Kidney epithelial cell (primary cell): ENCODE measurements at places on chromosomes 3 and 15.

DNA sequence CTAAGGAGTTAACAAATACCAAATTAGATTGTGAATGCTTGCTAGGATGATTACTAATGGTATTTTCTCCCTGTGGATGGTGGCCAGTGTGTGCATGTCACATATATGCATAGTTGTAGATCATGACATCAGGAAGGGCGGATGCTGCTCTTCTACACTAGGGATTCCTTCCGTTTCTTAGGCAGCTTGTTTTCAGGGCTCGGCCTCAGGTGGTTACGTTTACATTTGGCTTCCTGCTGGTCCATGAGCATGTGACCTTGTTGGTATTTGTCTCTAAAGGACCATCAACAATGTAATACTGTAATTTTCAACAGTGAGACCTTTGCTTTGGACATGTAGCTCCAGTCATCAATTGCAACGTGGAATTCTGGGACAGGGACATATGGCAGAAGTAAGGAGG lies 221.4 kb downstream of the NR1D2 start:
- DNase-seq: no peak

- no peak for DNase-seq
Observed at GRCh38 chr3:49377483-49377882, 19.3 kb upstream of the GPX1 start.

DNA sequence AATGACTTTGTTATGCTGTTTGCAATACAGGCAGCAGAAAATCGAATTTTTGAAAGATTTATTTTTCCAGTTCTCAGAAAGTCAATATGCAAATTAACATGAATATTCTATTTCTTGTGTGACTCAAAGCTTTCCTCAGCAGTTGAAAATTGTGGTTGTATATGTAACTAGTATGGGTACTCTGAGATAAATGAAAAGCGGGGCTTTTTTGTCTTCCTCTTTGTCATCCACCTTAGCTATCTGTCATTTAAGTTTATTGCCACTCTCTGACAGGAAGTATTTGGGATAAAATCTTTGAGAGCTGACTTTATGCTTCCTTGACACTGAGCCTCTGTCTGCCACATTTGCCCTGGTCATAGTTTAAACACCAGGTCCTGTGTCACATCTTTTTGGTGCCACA lies 91.5 kb downstream of the ATG7 start:
- no peak for DNase-seq

GRCh38 chr3:148435534-148435933 lies 262.2 kb upstream of the AGTR1 start:
- DNase-seq: no peak

DNA sequence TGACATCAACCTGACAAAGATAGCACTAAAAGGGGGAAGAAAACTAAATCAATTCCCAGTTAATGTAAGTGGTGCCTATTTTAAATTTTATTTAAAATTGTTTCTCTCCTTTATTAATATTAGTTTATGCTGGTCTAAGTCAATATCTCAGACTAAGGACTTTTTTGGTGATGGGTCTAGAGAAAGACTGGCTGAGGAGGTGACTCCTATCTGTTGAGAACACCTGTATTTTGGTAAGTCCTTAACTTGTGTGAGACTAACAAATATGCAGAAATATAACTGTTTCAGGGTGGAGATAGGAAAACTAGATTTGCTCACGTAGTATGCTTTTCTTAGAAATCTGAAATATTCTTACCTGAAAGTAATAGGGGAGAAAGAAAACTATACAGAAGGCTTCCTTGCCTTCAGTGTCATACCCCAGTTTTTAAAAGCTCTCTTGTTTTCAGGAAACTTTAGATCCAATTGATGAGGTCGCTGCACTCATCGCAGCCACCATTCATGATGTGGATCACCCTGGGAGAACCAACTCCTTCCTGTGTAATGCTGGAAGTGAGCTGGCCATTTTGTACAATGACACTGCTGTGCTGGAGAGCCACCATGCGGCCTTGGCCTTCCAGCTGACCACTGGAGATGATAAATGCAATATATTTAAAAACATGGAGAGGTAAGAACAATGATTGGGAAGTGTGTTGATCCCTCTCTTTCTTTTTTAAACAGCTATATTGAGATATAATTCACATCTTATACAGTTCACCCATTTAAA lies 138.9 kb downstream of the PDE8A start:
- DNase-seq: no peak

DNA sequence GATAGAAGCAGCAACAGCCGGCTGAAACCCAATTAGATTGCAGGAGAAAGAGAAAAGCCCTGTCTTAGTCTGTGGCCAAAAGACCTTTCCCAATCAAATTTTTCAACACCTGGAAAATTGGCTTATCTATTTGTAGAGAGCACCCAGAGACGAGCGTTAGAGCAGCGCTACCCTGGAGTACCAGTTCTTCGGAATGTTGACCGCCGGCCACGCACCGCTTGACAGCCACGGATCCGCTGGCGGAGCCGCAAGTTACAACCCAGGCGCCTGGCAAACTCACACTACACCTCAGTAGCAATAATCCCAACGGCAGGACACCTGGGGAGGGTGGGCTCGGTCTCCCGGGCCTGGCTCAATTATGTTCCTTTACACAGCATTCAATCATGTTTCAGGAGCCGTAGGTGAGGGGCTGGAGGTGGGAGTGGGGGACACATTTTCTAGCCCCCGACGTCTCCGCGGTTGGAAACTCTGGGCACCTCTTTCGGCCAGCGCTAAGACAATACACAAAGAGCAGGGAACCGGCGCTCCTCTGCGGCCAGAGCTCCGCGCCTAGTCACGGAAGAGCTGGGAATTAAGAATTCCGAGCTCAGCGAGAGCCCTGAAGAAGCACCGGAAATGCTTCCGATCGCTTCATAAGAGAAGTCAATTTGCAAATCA lies 1.2 kb downstream of the MB21D2 start:
- no peak for DNase-seq

DNA sequence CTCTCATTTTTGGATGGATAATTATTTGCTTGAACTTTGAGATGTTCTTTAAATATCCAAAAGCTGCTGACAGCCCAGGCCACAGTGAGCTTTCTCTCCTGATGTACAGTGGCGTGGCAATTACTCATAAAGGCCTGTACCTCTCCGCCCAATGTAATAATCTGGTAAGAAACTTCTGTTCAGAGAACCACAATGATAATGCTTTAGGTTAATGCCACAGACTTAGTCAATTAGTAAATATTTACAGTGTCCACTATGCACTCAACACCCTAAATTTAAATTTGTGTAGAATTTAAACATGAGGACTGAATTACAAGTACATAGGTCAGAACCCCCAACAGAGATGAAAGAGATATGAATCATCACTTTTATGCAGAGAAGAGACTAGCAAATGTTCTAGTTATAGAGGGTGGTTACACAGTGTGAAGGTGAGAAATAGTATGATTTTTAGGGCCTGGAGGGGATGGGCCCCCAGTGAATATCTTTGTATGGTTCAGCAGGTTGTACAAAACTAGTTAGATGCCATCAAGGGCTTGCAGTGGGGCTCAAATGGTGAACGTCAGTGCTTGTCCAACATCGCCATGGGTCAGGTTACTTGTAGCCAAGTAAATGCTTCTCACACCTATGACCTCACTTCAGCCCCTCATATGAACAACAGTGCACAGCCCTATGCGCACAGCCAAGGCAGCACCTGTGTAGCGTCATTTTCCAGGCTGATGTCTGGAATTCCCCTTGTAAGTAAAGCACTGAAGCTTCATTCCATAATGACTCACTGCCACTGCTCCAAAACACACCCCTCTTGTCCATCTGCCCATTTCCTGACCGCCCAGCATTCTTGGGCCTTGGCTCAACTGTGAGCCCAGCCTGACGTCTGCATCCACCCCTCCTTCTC lies 13.3 kb downstream of the ABHD2 start:
- DNase-seq: peak; percentile 100

DNA sequence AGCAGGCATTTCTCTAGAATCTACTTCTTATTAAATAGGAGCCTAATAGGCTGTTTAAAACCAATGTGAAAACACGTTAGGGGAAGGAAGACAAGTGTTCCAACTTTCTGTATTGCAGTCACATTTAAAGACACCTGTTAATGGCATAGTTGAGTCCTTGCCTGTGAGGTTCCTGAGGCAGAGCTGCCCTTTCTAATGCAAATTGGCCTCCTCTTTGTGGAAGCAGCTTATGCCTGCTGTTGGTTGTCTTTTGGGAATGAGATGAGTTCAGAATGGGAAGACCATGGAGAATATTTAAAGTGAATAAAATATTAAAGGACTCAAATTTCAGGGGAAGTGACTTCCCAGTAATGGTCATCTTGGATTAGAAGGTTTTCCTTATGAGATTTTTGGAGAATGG lies 51.2 kb downstream of the NEK11 start:
- no peak for DNase-seq

GRCh38 chr3:16893618-16894200 lies 9.0 kb downstream of the PLCL2 start:
- DNase-seq: no peak

DNA sequence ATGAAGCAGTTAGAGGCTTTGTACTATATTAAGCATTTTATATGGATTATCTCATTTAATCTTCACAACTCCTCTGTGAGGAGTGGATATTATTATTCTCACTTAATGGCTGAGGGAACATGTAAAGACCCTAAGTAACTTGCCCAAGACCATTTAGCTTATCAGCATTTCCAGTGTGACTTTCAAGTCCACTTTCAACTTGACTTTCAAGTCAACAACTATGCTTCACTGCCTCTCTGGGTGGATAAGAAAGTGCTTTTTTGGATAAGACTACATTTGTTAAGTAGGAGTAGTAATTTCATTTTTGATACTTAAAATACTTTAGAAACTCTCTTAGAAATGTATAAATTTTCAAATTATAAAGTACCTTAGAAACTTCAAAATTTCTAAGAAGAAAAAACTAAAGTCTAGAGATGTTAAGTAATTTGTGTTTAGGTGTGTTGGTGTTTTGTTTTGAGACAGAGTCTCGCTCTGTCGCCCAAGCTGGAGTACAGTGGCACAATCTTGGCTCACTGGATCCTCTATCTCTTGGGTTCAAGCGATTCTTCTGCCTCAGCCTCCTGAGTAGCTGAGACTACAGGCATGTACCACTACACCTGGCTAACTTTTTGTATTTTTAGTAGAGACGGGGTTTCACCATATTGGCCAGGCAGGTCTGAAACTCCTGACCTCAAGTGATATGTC lies 71.8 kb downstream of the MINDY2 start:
- no peak for DNase-seq

DNA sequence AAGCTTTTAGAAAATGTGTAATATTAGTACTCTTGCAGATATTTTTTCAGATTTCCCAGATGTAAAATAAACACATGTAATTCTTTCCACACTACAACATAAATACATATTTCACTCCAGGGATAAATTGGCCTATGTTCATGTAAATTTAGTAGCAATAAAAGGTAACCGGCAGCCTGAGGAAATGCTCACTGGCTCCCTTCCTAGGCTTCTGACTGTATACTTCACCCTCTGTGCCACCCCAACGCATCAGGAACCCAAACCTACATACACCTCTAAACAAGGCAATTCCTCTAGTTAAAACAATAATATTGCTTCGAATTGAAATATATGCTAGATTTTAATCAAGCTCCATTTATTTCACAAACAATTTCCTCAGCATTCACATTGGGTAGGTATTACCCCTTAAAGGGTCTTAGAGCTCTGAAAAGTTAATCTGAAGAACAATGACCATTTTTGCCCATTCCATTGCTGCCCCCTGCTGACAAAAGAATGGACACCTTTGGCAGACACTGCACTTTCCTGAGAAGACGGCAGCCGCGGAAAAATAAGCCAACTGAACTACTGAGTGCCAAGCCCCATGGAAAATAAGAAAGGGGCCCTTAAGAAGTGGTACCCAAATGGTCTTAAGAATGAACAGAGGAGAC lies 212.5 kb downstream of the OSBPL10 start:
- DNase-seq: no peak

DNA sequence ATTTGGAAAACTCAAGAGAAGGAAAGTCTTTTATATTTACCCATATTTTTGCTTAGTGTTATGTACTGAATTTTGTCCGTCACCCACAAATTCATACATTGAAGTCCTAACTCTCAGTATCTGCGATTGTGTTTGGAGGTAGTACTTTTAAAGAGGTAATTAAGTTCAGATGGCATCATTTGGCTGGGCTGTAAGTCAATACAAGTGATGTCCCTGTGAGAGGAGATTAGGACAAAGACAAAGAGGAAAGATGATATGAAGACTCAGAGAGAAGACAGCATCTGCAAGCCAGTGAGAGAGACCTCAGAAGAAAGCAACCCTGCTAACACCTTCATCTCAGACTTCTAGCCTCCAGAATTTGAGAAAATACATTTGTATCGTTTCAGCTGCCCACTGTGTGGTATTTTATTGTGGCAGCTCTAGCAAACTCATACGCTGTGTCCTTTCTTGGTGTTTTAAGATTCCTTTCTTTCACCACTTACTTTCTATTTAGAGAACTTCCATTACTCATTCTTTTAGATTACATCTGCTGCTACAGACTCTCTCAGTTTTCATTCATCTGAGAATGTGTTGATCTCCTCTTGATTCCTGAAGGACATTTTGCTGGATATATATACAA lies 17.0 kb downstream of the LRCH3 start:
- DNase-seq: no peak

GRCh38 chr3:144119633-144120032 lies 148.0 kb downstream of the DIPK2A start:
- DNase-seq: no peak

GRCh38 chr3:112774293-112774926 lies 72.3 kb downstream of the CD200R1L start:
- no peak for DNase-seq

DNA sequence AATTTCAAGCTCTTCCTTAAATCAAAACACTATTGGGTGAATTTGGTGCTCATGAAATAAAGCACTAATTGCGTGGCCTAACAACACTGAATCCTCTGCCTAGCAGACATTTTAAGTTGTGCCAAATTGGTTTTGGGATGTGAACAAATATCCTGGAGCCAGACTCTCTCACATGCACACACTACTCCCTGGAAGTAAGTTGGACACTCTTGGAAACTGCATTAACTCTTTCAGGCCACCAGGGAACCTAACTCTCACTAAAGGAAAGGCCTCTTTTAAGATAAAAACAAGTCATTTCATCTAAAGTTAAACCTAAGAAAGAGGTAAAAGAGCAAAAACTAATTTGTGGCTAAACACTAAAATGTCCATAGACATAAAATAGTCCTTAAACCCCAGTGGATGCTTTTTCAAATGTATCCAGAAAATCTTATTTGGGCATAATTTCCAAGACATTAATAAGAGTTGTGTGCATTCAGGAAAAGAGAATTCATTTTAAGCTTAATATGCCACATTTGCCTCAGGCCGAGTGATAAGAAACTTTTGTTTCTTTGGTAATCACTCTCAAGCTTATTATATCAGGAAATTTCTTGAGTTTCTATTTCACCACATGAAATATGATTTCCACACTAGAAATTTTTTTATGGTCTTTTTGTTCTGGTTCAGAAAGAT lies 61.8 kb downstream of the ZBTB20 start:
- DNase-seq: no peak

DNA sequence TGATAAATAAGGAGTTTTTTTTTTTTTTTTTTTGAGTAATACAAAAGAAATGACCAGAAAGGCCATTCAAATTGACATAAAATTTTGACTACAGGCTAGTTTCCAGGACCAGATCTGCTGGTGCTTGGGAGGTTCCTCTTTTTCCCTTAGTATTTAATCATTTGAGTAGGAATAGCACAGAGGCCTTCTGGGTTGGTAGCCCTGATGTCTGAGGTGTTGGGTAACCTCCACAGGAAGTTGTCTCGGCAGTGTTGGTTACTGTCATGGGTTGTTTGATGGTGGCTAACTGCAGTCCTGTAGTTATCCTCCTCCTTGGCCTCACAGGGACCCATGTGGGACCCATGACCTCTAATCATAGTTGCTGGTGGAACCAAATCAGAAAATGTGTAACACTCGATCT lies 91.1 kb downstream of the USP13 start:
- DNase-seq: no peak

- no peak for DNase-seq
Observed at GRCh38 chr3:42709621-42710020, 7.0 kb upstream of the HHATL start.

- no peak for DNase-seq
Observed at GRCh38 chr3:184260724-184261269, 556 bp downstream of the CAMK2N2 start.
